ENCODE measurements at places on chromosomes 6 and 20.
A peak's percentile ranks its signal among the peaks of the same experiment; 100 is the strongest.

DNA sequence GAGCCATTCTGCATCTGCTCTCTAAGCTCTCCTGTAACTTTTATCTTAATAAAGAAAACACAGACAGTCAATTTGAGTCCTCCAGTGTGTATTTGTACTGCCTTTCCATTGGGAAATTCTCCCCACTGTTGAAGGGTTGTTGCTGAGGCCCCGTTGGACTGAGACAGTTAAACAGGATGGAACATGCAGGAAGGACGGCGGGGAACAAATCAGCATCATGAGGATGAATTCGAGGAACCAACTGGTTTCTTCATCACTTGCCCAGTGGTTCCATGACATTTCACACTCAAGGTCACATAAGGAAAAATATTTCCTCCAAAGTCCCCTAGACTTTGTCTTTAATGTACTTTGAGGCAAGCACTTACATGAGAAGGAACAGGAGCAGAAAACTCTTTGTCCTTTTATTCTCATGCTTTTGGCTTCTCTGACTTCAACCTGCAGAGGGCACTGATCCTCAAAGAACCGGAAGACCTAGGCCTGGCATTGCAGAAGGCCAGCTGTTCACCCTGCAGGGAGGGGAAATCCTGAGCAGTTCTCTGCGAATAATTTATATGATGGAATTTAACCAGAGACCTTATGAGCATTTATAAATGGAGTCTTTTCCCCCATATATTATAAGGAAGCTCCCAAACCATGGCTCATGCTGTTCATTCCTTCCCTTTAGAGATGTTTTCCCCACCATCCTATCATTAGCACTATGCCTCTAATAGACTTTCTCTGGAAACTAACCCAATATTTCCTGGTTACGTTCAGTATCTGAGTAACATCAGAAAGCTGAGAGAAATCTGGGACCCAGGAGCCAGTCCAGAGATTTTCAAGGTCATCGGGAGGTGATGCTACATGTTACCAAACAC, 55.2 kb upstream of the ADGRF1 start:
- peak; percentile 31 for DNase-seq

- no peak for DNase-seq
Observed at GRCh38 chr20:8089668-8090067, 42.4 kb upstream of the PLCB1 start.

GRCh38 chr20:32365564-32365963, 7.4 kb downstream of the ASXL1 start:
- DNase-seq = no peak

- no peak for DNase-seq
Observed at GRCh38 chr20:16459019-16459700, 114.1 kb downstream of the KIF16B start.

DNA sequence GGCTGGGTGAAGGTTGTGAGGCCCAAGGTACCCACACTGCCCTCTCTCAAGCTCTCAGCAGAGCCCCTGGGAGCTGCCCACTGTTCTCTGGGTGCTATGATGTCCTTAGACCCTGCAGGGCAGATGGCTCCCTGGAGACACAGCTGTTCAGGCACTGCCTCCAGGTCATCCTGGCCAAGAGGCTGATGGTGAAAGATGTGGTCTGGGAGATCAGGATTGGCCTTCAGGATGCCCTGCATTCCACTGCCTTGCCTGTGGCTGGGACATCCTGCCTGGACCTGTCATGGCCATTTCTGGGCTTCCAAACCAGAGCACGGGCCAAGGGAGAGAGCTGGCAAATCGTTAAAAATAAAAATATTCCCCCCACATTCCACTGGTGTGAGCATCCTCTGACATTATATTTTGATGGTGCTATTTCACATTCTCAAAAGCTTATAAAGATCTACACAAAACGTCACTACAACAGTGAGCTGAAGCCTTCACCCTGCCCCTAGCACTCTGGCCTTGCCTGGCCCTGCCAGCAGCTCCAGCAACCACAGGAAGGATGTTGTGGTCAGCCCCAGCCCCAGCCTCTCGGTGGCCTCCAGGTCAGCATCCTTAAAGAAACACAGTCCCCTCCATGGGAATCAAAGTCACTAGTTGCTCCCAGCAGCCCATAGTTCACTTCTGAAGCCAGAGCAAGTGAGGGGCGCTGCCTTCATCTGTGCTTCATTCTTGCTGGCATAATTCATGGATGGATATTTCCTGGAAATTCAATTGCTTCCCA, 13.5 kb upstream of the KCNK16 start:
- DNase-seq = no peak

DNA sequence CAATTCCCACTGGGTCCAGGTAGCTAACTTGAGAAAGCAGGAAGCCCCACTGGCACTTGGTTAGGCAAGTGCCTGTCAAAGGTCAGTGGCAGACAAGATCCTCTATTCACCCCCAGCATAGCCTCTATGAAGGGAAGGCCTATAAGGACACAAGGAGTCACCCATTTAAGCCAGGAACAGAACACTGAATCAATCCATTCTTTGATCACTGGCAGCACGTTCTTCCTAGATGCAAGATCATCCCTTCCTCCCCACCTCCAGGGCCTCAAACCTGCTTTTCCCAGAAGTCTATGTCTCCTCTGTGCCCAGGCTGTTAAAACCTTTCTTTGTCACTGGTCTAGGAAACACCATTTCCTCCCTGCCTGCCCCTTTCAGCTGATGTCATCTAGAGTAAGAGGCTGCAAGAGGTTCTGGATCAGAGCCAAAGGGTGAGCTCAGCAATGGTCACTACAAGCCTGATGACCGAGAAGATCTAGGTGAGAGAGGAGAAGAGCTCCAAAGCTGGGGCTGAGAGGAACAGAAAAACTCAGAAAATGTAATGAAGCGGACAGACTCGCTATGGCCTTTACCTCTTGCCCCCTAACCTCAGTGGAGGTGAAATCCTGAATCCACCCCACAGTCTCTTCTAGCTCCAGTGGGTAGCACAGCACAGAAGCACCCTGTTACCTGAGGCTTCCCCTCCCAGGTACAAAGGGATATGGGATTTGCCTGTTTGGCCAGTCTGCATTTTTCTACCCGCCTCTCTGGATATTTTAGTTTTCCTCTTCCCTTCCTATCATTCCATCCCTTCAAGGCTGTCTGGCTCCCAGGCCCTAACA, 1.8 kb downstream of the GTPBP2 start:
- peak; percentile 65 for DNase-seq

GRCh38 chr20:43983359-43983758, 68.7 kb downstream of the TOX2 start:
- DNase-seq = no peak

DNA sequence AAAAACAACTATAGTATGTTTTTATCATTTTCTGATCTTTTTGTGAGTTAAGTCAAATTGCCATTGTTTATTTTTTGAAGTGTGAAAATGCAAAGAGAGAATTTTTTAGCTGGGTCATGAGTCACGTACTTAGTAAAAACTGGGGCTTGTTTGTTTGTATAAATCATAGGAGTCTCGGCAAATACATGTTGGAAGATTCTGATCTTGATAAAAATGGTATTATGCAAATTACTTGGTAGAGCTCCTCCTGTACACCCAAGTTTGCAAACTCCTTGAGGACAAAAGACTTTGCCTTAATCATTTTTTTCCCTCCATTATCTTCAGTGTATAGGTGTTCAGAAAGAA, 25.8 kb downstream of the TBPL1 start:
- no peak for DNase-seq

GRCh38 chr6:43921039-43921438, 151.0 kb downstream of the VEGFA start:
- DNase-seq = no peak

GRCh38 chr20:21237956-21238799, 65.0 kb upstream of the XRN2 start:
- DNase-seq = no peak

DNA sequence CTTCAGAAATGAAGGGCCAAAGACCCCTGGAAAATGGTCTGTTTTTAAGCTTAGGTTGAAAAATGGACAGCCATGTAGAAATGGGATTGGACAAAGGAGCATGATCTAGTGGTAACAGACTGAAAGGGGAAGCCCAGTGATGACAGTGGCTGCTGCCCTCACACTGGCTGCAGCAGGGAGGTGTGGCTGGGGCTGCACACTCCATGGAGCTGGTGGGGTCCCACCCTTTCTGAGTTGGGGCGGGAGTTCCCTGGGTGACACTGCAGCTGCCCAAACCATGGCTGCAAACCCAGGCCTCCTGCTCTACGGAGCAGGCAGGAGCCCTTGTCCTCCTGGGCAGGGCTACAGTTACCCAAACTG, 8.5 kb upstream of the PACSIN1 start:
- no peak for DNase-seq

- no peak for DNase-seq
Observed at GRCh38 chr6:157090736-157091135, 232.6 kb downstream of the TMEM242 start.

- DNase-seq = no peak
Observed at GRCh38 chr20:46563860-46564221, 13.4 kb upstream of the OCSTAMP start.

DNA sequence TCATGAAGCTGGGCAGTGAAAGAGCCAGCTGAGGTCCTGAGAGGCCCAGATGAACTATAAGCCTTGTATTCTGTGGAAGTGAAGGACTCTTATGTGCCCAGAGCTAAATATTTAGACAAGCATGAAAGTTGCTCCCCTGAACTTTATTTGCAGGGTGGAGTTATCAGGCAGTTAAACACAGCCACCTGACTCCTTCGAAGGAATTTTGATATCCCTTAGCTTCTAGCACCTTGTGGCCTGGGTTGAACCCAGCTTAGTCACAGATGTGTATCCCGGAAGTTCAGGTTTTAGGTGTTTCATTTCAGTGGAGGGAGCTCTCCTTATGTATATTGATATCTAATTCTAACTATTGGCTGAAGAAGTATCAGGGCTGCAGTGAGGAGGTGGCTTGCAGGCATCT, 20.4 kb downstream of the NR2E1 start:
- no peak for DNase-seq

DNA sequence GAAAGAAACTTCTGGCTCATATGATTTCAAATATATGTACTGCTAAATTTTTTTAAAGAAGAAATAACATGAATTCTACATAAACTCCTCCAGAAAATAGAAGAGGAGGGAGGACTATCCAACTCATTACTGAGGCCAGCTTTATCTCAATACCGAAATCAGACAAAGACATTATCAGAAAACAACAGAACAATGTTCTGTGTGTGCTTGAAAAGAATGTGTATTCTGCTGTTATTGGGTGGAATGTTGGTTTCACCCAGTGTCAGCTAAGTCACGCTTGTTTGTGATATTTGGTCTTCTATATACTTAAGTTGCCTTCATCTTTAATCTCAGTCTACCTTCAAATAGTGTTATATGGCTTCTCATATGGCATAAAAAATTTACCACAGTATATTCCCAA, 18.6 kb upstream of the ELOVL2 start:
- DNase-seq = no peak

- DNase-seq = no peak
Observed at GRCh38 chr6:150267686-150268561, 100.9 kb upstream of the IYD start.

- DNase-seq = no peak
Observed at GRCh38 chr6:34837528-34837927, 45.6 kb downstream of the BLTP3A start.

DNA sequence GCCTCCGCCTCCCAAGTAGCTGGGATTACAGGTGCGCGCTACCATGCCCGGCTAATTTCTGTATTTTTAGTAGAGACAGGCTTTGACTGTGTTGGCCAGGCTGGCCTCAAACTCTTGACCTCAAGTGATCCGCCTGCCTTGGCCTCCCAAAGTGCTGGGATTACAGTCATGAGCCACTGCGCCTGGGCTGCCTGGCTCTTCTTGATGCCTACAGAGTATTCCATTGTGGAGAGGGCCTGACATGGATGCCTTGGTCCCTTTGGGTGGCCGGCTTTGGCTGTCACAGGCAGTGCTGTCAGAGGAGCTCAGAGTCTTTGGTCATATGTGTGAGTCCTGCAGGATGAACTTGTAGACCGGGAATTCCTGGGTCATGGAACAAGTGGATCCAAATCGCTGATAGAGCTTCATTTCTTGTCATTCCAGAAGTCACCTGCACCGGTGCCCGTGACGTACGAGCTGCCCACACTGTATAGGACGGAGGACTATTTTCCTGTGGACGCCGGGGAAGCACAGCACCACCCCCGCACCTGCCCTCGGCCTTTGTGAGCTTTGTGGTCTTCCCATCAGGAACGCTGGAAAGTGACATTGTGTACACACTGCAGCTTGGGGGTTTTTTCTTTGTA, 55.1 kb downstream of the ADNP start:
- DNase-seq = no peak

DNA sequence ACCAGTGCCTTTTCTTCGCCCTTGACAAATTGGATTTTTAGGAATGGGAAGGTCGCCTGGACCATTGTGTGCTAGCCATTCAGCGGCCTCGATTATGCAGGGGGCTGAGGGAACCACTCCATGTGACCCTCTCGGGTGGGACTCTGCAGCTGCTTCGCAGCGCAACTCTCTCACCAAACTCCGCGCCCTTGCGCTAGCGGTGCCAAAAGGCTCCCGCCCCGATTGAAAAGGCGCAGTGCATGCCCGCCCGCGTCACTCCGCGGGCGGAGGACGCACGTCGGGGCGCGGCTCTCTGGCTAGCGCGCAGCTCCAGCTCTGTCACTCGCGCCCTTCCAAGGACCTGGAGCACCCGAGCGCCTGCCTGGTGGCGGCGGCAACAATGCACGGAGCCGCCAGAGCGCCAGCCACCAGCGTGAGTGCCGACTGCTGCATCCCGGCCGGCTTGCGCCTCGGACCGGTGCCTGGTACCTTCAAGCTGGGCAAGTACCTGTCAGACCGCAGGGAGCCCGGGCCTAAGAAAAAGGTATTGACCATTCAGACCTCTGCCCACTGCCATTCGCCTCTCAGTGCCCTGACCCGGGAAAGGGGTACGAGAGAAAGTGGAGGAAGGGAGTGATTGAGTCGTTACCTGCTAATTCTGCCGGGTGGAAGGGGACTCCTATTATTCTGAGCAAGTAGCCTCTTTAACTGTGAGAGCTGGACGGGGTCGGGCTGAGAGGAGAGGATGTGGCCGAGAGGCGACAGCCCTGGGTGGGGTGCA, at the start of gene PRDM13:
Gene PRDM13 (plus strand): TSS at position 178 of the 760 bp plus-strand sequence. CDS start 202 bp downstream, at position 380.
- no peak for DNase-seq

DNA sequence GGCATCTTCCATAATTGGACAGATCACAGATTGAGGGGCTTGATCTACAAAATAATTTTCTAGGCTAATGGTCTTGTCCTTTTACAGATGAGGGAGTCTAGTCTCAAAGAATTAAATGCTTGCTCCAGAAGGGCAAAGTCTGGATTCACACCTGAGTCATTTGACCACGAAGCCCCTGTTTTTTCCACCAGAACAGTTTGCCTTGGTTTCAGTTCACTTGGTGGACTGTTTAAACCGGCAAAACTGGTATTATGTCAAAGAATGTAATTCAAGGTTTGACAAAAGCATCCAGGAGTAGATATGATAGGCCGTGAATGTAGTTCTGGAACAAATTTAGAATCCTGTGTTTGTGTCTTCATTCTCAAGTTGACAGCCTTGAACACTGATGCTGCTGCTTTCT, 3.3 kb downstream of the MYO6 start:
- DNase-seq = no peak

GRCh38 chr6:78517399-78517798, 350.0 kb upstream of the IRAK1BP1 start:
- DNase-seq = no peak

GRCh38 chr20:13008761-13009681, at the start of gene SPTLC3:
Gene SPTLC3 (plus strand): TSS chr20:13008972. CDS start chr20:13009268, 296 bp downstream.
- DNase-seq = no peak

GRCh38 chr20:15895560-15896084, 677.6 kb downstream of the KIF16B start:
- DNase-seq = no peak

GRCh38 chr6:22657352-22657980, 88.1 kb downstream of the HDGFL1 start:
- no peak for DNase-seq

Data from HuH-7.5 (cell line).